ENCODE measurements at places on chromosomes 12 and 14.
A peak's percentile ranks its signal among the peaks of the same experiment; 100 is the strongest.

DNA sequence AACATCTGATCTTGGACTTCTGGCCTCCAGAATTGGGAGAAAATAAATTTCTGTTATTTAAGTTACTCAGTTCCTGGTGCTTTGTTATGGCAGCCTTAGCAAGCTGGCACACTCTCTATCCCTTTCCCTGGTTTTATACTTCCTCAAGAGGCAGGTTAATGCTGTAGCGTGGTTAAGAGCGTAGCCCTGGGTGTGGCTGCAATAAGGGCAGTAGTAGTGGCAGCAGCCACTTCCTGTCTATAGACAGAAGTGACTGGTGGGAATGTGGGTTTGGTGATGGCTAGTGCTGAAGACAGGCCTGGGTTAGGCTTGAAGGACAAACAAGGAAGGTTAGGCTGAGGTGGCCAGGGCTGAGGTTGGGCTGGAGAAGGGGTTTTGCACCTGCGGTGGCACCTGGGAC, 3.6 kb upstream of the LGALS3 start:
- DNase-seq = no peak

DNA sequence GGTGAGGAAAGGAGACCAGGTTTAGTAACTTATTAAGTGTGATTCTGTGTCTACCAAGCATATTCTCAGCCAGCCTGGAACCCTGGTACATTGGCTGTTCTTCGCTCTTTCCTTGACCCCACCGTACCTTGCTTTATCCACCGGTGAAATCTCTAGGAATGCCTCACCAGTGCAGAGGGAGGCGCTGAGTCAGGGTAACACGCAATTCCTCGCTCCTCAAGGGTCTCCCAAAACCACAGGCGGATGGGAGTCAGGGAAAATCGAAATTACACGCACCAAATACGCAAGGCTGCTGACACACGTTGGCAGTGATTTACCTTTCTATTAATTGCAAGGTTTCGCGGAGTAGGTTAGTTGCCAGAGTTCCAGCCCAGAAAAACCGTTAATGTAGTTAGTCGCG, 845 bp downstream of the L3HYPDH start:
- peak; percentile 41 for DNase-seq

- DNase-seq = no peak
Measured at GRCh38 chr12:130816097-130816496, 23.0 kb downstream of the STX2 start.

DNA sequence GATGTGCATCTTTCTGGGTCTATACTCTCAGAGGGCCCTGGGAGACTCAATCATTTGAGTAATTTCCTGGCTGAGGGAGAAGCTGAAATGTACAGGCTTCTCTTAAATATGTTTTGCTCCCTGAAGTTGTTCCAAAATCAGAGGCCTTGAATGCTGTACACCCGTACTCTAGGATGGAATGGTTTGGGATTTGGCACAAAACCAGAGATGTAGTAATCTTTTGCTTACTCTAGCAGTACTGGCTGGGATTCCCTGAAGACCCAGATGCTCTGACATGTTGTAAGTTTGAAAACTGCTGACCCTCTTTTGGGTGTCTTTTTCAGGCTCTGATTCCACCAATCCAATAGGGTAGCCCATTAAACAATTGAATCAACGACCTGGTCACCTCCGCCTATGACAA, 10.4 kb downstream of the ACACB start:
- no peak for DNase-seq

- no peak for DNase-seq
Measured at GRCh38 chr14:68606176-68606575, 186.7 kb downstream of the ZFP36L1 start.

DNA sequence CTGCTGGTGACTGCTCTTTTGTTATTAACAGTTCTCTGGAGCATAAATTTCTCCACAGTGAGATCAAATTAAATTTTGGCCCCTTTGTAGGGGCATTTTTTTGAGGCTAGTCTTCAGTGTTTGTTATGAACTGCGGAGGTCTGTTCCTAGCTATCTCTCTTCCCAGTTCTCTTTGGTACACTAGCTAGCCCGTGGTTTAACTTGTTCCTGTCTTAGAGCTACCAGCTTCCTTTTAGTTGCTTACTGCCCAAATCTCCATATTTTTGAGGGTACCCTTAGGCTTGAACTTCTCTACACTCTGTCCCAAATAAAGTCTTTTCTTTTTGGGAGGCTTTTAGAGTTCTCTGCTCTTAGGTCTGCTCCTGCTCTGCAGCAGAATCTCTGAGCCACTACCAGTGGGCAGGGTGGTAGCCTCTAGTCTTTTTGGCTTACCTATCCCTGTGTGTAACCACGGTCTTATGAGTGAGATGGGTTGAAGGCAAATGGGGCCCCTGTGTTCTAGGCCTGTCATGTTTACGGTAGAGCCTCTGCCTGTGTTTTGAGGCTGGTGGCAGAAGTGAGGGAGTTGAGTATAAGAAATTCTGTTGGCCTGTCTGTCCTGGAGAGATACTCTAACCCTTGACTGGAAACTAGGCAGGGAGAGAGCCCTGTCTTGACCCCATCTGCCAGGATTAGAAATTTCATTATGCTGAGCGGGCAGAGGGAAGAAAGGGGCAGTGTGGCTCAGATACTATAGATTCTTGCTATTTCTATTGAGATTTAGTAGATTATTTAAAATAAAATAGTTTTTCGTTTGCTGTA, 21.0 kb downstream of the CNOT2 start:
- no peak for DNase-seq

- no peak for DNase-seq
Measured at GRCh38 chr12:49041881-49042484, 18.6 kb downstream of the KMT2D start.

- DNase-seq = no peak
Measured at GRCh38 chr12:112357214-112357613, 25.0 kb downstream of the HECTD4 start.

GRCh38 chr14:100857923-100858837, 32.3 kb downstream of the MEG3 start:
- DNase-seq = no peak

GRCh38 chr14:100698666-100699448, 27.8 kb upstream of the DLK1 start:
- no peak for DNase-seq

DNA sequence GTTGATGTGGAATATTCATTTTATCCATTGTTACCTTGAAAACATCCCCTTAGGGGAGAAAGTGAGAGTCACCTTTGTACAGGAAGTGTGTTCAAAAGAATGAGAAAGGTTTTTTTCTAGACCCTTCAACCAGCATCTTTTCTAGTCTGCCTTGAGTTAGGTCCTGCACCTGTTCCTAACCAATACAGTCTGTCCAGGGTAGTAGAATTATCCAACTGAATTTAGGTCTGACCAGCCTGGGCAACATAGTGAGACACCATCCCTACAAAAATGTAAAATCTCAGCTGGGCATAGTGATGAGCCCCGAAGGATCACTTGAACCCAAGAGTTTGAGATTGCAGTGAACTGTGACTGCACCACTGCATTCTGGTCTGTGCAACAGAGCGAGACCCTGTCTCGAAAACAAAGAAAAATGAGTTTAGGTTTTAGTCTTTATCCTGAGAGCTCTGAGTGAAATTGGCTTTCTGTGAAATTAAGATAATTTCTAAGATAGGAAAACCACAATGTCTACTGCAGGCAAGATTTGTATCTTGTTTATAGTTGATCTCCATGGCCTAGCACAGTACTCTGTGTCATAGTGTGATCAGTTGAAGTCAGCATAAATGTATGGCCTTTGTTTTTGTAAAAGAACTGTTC, 25.2 kb downstream of the ARHGAP5 start:
- no peak for DNase-seq

DNA sequence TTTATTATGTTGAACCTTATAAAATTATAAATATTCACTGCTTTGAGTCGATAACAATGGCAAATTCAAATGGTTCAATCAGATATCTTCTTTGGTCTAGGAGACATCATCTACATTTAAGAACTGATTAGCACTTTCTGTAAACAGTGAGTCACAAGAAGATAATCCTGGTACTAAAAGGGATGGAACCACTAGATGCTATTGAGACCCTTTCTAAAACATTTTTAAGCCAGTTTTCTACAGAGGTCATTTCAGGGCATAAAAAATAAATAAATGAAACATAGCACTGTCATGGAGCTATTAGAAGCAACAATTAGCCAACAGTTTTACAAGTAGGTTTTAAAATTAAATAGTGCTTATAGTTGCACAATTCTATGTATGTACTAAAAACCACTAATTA, 212.2 kb downstream of the DUSP6 start:
- DNase-seq = no peak

DNA sequence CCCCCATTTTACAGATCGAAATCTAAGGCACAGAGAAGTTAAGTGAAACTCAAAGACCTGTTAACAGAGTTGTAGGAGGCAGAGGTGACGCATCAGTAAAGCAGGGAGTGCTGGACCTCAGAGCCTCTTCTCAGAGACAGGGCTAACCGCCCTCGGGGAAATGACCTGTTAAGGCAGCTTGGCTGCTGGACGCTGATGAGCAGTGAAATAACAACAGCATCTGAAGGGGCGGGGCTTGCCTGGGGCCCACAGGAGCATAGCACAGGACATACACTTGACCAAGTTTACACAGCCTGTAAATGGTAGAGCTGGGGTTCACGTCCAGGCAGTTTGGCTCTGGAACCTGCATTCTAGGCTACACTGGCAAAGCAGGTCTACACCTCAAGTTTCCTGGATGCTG, 39.3 kb downstream of the LRTM2 start:
- DNase-seq = no peak

DNA sequence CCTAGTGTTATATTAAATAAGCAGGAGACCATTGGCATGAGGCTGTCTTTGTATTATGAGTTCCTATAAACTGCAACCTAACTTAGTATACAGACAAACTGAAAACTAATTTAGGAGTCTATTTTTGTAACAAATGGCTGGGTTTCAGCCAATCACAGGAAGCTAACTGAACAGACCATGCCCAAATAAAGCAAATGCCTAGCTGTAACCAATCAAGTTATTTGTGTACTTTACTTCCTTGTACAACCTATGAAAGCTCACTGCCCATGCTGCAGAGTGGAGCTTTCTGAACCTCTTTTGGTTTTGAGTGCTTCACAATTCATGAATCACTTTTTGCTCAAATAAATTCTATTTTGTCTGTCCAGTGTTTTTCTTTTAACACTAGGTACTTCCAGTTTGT, 41.6 kb downstream of the GUCY2C start:
- DNase-seq = no peak

DNA sequence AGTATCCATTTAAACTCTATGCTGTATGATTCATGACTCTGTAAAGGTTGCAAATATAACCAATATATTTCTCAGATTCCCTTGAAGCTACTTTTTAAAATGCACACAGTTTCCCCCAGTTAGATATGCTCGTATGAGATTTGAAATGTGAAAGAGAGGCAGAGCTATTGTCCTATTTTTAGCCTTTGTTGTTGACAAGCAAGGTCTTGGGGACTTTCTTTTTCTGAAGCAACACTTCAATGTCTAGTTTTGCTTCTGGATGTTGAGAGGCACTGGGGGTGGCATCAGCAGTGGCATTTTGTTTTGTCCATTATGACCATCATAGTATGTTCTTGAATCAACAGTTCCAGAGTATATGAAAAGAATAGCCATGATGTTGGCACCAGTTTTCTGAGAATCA, 63.4 kb downstream of the ASCL1 start:
- DNase-seq = no peak

DNA sequence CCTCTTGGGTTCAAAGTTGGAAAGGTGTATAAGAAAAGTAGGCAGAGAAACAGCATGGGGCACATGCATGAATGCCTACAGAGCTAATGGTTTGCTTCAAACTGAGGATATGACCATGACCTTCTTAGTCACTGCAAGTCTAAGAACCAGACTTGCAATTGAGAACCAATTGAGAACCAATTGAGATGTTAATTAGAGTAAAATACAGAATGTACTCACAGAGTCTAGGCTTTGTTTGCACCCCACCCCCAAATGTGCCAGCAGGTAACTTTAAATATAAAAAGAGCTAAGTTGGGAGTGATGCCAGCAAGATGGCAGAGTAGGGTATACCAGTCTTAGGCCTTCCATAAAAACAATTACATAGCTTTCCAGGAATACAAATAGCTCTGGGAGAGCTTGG, 227.3 kb upstream of the ALG10 start:
- DNase-seq = no peak

- no peak for DNase-seq
Measured at GRCh38 chr14:55577229-55577628, 2.8 kb upstream of the KTN1 start.

GRCh38 chr12:71239731-71240130, 81.9 kb upstream of the TSPAN8 start:
- no peak for DNase-seq

GRCh38 chr14:44030831-44031383, 476.2 kb downstream of the FSCB start:
- DNase-seq = no peak

- DNase-seq = no peak
Measured at GRCh38 chr12:70756118-70756517, 118.9 kb upstream of the PTPRB start.

- no peak for DNase-seq
Measured at GRCh38 chr12:71555191-71555590, 108.5 kb downstream of the ZFC3H1 start.

GRCh38 chr14:95480109-95480886, 36.2 kb downstream of the SYNE3 start:
- no peak for DNase-seq

All from NCI-H1092 treated with DMSO at 0.1 percent for 48 hours (cell line).